ENCODE measurements at places on chromosomes 2 and 18.

DNA sequence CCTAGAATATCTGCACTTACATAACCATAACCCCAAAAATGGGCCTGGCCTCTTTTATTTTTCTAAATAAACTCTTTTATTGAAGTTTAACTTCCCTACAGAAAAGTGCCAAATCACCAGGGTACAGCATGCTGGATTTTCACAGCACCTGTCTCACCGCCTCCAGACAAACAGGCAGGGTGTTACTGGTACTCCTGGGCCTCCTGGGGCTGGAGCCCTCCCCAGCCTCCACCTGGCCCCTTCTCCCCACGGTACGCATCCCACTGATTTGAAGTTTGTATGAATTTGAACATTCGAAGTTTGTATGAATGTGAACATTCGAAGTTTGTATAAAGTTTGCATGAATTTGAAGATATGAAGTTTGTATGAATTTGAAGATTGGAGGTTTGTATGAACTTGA is 232.1 kb downstream of the NDUFA10 start:
- DNase-seq = no peak

DNA sequence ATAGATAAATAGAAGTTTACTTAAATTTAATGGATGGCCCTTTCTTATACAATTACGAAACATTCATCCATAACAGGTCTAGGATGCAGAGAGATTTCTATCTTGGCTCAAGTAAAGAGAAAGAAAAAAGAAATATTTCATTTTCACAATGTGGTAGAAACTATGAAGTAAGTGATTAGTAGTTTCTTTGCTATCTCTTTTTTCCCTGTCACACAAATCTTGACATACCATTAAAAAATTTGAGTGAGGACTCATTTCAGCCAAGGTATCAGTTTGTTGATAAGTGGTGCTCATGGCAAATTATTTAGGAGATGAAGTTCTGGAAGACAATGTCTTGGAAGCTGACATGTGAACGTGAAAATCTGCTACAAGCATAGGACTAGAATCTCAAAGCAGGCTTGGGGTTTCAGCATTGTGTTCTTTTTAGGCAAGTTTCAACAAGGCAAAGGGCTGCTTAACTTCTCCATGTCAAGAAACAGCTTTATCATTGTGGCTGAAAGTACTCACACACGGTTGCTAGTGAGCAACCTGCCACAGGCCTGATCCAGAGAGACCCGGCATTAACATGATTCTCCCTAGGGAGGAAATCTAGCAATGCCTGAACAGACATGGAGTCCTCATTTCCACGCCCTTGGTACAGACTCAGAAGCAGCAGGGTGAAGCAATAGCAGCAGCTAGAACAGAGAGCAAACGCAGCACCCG is 414.6 kb downstream of the DLGAP1 start:
- DNase-seq = no peak

GRCh38 chr2:71811157-71811556 is 336.5 kb downstream of the CYP26B1 start:
- DNase-seq = no peak

DNA sequence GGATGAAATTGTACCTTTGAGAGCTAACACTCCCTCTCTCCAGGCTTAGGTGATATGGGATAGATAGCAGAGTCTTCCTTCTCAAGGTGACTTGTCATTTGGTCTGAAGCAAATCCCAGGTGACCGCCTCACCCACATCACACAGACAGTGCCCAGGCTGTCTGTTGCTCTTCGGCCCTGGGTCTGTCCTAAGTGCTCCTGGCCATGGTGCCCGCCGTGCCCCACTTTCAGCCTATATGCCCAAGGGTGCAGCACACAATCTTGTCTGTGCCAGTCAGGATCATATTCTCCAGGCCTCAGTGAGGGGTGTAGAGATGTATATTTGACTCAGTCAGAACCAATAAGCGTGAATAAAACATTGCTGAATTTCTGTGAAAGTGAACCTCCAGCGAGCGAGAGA is 326.8 kb downstream of the DYSF start:
- DNase-seq = no peak

- DNase-seq = no peak
Measured at GRCh38 chr2:192126426-192126825, 68.3 kb downstream of the TMEFF2 start.

DNA sequence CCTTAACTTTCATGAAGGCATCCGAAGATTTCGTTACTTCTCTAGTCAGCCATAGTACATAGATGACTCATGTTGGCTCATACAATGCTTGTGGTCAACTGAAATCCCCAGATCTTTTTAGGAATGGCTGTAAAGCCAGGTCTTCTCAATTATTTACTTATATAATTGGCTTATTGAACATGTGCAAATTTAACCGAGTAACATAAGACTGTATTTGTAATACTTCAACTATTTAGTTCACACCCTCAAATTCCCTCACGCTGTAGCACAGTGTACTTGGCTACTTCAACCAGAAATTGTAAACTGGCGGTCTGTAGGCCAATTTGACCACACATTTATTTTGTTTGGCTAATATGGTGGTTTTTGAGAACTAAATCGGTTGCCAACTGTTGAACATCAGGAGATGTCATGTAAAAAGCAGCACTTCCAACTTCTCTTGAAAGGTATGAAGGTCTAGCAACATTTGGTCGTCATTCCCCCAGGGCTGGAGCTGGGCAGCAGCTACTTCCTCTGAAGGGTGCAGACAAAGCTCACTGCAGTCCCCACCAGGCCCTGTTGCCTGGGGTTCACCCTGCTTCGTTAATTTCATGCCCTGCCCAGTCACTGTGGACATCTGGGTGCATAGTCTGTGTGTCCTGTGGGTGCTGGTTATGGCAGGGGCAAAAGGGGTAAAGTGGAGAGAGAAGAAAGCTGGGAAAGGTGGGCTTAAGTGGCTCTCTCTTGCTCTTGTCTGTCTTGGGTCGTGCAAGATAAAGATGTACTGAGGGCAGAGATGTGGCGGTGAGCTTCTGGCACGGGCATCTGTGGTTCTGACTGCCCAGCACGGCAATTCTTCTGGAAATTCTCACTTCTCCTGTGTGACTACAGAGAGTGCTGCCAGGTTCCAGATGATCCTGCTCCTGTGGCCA is 3.2 kb upstream of the SH3RF3 start:
- no peak for DNase-seq

GRCh38 chr2:127084611-127085316 is 22.2 kb downstream of the BIN1 start:
- no peak for DNase-seq

- peak; percentile 49 for DNase-seq
Measured at GRCh38 chr2:102449370-102449974, 23.6 kb upstream of the SLC9A4 start.

DNA sequence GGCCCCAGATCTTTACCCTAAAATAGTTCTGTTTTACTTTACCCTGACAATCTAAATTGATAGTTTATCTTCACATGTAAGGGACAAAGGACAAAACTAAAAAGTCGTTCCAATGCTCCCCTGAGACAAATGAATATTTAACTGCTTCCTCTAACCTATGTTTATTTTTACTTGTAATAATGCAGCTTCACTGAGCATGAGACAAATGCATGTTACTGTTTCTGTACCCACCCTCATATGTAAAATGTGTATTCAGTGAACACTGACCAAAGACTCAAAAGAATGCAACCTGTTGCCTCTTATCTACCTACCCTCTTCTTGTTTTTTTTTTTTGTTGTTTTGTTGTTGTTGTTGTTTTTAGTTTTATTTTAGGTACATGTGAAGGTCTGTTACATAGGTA is 1570.9 kb upstream of the SLC39A10 start:
- DNase-seq = no peak

DNA sequence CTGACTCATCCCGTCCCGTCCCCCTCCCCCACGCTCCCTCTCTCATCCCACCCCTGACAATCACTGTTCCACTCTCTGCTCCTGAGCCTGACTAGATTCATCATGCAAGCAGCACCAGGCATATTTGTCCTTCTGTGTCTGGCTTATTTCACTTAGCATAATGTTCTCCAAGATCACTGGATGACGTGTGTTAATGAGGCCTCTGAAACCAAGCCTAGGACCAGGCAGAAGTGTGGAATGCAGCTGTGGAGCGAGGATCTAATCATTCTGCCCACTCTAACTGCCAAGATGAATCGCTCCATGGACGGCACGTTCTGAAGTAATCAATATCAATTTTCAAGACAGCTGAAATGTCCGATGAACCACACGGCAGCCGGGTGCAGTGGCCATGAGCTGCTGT is 122.4 kb upstream of the ZNF236 start:
- DNase-seq = no peak

DNA sequence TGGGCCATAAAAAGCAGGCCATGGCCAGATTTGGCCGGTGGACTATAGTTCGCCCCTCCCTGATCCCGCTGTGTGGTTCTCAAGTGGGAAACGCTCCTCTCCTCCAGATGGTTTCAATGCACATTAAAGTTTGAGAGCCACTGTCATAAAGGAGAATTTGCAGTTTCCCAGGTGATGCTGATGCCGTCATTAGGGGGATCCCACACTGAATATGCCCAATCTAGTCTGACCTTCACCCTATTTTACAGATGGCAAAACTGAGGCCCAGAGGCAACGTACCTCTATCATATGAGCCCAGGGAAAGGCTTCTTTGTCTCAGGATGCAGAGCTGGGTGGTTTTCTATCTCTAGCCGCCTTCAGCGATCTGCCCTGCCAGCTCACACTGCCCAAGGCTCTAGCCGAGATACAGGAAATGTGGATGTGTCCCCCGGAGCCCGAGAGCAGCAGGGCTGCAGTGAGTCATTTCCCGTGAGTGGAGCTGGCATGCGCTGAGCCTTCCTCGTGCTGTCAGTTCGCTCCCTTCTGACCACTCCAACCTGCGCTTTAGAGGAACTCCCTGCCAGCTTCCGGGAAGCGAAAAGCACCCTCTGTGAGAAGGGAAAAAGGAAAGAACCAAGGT is 116.2 kb downstream of the SMAD7 start:
- peak; percentile 47 for DNase-seq
